Stimulated activated CD4-positive, alpha-beta T cell treated with anti-CD3 and anti-CD28 coated beads, Interleukin-4, amount 100 ng/mL, for 1 hour (primary cell): ENCODE measurements at places on chromosomes 7 and 10.
A peak's percentile ranks its signal among the peaks of the same experiment; 100 is the strongest.

GRCh38 chr7:95904099-95904498 is 131.7 kb downstream of the DYNC1I1 start:
- DNase-seq, result no peak

DNA sequence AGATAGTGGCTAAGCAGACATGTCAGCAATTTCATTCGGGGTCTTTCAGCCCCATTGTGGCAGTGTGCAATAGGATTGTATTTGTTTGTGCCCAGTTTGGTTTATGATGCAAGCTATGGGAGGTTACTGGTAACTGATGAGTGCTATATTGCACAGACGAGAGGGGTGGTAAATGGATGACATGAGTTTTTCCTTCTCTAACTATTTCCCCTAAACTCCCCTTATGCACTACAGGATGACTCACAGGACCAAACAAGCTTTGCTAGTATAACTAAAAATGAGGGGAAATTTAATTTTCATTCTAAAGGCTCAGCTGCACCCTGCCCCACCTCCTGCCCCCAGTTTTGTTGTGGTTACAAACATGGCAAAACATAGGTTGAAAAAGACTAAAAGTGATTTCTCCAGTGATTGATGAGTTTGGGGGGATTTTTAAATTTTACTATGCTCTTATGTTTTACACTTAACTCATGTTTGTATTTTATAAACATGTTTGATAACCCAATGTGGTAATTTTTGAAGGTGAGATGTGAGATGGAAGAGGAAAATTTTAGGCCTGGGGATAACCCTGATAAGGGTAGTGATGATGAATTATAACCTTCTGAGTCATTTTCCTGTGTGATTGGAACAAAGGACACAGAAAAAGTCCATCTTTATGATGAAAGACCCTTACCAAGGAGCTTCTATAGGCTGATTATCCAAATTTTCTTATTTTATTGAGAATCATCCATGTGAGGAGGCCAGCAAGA is 60.8 kb upstream of the NAMPT start:
- peak; percentile 57 for DNase-seq

GRCh38 chr10:43461950-43462349 is 25.0 kb downstream of the ZNF487 start:
- DNase-seq, result no peak

GRCh38 chr7:28481091-28481926 is 69.0 kb downstream of the CREB5 start:
- DNase-seq, result no peak
